ENCODE measurements at places on chromosomes 12 and 14.

GRCh38 chr12:131536337-131536736 lies 174.6 kb upstream of the SFSWAP start:
- DNase-seq, result no peak

DNA sequence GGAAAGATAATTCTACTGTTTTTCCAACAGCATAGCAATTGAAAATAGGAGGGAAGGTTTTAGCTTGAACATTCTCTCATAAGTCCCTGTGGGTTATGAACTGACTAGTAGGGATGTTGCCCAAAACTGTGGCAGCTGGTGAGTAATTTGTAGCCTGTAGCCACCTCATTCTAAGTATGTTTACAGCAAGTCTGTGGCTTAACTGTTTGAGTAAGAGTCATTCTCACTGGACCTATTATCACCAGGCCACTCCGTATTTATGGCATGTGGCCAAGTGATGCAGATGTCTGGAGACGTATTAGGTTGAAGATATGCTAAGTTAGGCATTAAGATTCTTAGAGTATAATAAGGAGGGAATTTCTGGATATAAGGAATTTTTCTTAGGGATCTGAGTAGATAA lies 458.3 kb downstream of the ETNK1 start:
- DNase-seq, result no peak

DNA sequence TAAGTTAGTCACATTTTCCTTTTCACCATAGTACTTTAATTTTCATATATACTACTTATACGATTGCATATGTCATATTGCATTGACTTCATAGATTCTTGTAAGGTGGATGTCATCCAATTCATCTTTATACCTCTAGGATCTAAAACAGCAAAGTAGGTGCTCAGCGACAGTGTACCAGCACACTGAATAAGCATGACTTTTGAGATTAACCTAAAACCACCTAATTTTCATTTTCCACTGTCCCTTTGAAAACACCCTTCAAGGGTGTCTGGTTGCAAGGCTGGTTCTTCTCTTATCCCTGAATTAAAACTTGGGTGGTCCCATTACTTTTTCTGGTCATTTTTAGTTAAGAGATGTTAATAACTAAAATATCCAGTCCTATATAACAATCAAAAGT lies 4.4 kb downstream of the GPR19 start:
- DNase-seq, result no peak

DNA sequence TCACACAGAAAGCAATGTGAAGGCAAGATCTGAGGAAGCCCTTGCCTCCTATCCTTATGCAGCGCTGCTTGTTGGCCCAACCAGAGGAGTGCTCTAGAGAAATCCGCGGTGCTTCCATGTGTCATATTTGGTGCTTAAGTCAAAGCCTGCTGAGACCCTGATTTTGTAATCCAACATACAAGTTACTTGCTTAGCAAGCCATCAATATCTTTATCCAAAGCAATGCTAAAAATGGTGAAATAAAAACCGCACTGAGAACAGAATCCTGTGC lies 250.0 kb downstream of the MED13L start:
- DNase-seq, result no peak

DNA sequence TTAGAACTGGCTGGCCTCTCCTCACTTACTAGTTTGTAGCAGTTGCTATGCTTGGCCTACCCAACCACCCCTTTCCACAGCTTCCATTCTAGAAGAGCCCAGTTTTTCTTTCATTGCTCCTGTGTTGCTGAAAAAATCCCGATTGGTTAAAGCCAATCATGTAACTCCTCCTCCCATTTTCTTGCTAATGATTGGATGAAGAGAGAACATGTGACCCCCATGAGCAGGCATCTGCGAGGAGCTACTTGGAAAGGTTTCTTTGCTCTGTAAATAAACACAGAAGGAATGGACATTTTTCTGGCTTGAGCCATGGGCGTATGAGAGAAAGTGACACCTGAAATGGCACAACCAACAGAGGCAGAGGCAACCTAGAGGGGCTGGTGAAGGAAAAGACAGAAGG lies 773.8 kb upstream of the TBX3 start:
- DNase-seq, result no peak

DNA sequence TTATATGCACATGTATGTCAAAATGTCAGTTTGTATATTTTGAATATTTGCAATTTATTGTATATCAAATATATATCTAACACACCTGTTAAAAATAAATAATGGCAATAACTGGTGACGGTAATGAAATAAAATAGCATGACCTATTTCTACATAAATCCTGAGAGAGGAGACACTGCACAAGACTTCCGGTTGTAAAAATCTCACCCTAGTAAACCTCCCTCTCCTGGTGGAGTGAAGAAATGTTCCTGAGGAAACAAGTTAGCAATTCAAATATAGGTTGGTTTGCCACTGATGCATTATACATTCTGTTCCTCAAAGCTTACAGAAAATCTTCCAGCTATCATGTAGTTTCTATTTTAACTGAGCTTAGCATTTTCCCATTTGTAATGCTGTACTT lies 166.1 kb upstream of the SYT10 start:
- peak; percentile 8 for DNase-seq

GRCh38 chr12:48980953-48981756 lies 3.0 kb downstream of the WNT1 start:
- peak; percentile 50 for DNase-seq

DNA sequence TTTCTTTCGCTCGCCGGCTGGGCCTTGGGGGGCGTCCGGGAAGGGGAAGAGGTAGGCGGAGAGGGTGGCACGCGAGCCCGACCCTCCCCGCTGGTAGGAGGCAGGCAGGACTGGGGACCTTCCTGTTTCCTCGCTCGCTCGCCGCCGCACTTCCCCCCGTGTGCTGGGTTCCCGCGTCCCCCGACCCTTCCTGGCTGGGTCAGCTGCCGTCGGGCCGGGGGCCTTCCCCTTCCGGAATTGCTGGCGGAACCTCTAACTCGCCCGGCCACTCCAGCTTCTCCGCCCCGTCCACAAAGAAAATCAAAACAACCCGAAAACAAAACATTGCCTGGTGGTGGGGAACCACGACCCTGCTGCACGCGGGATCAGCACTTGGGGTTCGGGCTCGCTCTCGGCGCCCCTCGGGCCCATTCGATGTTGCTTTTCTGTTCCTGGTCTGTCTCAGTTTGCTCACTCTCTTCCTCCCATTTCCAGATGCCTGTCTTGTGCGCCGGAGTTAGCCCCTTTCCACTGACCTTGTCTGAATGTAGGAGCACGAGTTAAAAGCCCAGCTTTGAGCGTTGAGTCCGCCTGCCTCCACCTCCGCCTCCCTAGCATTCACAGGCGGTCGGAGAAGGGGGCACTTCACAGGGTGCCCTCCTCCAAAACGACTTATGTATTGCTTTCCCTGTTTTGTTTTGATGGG lies 581 bp downstream of the PAPOLA start:
- peak; percentile 55 for DNase-seq

DNA sequence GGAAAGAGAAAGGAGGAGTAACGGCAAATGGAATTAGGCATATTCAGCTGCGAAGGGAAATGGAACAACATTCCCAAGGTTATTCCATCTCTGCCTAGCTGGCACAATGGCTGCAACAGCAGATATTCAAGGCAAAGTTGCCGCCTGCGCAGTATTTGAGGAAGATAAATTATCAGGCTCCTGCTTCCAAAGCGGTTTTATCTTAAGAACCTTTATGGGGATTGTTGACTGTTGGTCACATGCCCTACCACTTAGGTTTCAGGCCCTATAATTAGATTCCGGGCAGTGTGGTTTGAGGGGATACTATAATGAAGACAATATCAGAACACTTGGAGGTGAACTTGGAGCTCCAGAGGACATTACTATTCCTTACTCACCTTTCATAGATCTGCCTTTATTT lies 99.7 kb downstream of the FGD4 start:
- DNase-seq, result no peak

DNA sequence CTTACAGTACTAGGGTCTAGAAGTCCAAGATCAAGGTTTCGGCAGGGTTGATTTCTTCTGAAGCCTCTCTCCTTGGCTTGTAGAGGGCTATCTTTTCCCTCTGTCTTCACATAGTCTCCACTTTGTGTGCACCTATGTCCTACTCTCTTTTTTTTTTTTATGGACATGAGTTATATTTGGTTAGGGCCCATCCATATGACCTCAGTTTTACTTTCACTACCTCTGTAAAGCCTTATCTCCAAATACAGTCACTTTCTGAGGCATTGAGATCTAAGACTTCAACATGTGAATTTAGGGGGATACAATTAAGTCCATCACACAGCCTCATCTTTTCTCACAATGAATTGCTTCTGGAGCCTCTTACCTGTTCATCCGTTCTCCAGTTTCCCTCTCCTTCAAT lies 5.9 kb upstream of the SPTB start:
- DNase-seq, result no peak

GRCh38 chr14:51498411-51499227 lies 153.1 kb upstream of the FRMD6 start:
- no peak for DNase-seq

GRCh38 chr14:47366006-47366405 lies 309.4 kb downstream of the MDGA2 start:
- DNase-seq, result no peak

DNA sequence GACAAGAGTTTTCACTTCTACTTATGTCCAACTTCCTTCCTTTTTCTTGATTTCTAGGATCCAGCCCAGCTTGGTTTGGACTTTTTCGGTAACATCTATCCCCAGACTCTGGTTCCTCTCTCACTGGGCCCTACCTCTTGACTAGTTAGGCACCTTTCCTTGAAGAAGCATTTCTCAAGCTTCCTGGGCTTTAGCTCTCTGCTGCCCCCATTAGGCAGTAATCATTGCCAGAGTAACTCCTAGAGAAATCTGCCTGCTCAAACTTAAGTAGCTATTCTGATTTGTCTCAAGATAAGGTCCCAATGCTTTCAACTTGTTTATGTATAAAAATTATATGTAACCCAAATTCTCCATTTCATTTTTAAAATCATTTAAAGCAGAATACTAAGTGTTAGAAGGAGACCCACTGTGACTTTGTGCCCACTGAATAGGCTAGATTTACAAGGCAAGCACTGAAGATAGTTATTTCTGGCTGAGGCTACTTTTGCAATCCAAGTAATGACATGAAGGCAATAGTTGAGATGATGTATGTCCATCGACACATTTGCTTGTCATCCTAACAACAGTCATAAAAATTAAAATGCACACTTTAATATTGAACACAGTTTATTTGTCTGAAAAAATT lies 275.0 kb upstream of the G2E3 start:
- peak; percentile 6 for DNase-seq

- no peak for DNase-seq
These were observed 182.4 kb upstream of the TBX3 start for GRCh38 chr12:114866331-114866730.

GRCh38 chr12:131002216-131002631 lies 48.5 kb downstream of the ADGRD1 start:
- DNase-seq, result no peak

GRCh38 chr12:41621291-41621690 lies 433.2 kb downstream of the PDZRN4 start:
- DNase-seq, result no peak

- peak; percentile 30 for DNase-seq
These were observed 464.0 kb downstream of the RAD51B start for GRCh38 chr14:68283378-68284123.

DNA sequence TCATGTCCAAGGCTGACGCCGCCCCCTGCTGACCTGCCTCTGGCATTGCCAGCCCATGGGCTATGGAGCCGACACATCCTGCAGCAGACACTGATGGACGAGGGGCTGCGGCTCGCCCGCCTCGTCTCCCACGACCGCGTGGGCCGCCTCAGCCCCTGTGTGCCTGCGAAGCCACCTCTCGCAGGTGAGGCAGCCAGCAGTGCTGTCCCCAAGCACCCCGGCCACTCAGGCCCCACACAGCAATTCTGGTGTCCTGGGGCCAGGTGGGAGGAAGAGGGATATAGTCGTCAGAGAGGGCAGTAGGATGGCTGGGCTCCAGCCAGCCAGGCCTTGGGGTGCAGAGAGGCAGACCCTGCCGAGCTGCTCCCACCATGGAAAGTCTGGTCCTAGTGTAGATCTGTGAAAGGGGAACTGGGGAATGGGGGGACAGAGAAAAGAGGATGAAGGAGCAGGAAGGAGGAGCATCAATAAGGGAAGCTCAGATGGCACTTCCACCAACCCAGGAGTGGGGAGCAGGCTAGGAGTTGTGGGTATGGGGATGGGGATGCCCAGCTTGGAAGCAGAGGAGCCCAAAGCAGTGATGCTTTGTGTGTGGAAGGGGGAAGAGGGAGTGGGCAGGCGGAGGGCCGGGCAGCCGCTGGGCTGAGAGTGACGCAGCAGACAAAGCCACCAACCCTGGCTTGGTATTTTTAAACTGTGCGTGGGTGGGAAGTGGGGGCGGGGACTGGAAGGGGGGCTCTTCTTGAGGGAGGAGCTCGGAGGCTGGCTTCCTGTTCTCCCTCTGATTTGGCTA lies 4.7 kb downstream of the NAB2 start:
- peak; percentile 65 for DNase-seq

GRCh38 chr12:131900397-131900796 lies 6.0 kb downstream of the ULK1 start:
- DNase-seq, result no peak

DNA sequence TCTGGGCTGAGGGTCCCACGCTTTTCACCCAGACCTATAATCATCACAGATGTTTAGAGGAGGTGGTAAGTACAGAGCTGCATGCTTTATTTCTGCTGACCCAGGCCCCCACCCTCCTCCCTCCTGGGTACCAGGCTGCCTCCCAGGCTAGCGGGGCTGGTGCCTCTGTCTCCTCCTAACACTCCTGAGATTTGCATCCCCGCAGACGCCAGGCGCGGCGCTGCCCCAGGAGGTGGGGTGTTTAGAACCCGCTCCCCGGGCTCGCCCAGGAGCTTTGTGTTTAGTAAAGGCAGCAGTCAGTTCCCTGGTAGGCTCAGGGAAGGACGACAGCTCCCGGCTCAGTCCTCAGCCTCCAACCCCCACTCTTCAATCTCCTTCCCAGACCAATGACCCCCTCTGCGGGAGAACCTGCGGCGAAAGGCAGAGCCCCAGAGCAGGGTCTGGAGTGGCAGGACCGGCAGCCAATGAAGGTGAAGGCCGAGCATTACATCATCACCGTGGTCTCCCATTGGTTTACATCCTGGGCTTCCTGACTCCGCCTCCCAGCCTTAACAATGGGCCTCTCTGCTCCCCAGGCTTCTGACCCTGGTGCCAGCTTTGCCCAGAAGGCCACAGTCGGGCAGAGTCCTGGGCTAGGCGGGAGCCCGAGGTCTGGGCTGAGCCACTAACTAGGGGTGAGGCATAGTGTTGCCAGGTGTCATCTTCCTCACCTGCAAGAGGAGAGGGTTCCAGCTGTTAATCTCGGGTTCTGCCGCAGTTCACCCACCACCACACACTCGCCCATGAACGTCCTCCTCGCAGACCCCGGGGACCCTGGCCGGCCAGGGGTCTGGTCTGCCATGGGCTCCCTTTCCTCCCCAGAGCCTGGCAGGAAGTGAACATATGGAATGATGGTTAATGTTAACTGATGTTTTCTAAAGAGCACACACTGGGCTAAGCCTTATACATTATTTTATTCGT lies 57.5 kb downstream of the CALM1 start:
- DNase-seq, result no peak

DNA sequence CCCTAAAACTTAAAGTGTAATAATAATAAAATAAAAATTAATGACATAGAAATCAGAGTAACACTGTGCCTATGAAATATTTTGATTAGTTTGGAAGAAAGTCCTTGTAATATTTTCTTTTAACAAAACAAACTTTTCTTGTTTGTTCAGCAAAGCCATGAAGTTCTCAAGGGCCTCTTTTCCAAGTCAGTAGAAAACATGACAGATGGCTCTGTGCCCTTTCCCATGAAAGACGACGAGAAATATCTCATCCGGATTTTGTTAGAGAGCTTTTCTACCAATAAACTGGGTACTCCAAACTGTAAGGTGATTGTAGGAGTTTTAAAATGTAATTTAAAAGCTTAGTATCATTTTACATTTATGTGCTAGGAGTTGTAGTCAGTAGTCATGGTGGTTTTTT lies 54.5 kb upstream of the ASPG start:
- DNase-seq, result no peak

Measured in inflammatory macrophage treated with lipopolysaccharide for 4 hours (primary cell).